ENCODE measurements at places on chromosomes 2 and 18.

DNA sequence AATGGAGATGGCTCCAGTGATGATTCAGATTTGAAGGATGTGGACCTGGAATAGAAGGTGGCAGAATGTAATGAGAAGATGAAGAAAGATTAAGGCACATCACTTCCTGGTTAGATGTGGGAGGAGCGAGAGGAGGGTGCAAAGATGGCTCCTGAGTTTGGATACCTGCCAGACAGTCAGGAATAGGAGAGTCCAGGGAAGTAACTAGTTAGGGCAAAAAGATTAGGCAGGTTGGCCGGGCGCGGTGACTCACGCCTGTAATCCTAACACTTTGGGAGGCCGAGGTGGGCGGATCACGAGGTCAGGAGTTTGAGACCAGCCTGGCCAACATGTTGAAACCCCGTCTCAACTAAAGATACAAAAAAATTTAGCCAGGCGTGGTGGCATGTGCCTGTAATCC, 5.6 kb downstream of the C2orf74 start:
- no peak for DNase-seq

DNA sequence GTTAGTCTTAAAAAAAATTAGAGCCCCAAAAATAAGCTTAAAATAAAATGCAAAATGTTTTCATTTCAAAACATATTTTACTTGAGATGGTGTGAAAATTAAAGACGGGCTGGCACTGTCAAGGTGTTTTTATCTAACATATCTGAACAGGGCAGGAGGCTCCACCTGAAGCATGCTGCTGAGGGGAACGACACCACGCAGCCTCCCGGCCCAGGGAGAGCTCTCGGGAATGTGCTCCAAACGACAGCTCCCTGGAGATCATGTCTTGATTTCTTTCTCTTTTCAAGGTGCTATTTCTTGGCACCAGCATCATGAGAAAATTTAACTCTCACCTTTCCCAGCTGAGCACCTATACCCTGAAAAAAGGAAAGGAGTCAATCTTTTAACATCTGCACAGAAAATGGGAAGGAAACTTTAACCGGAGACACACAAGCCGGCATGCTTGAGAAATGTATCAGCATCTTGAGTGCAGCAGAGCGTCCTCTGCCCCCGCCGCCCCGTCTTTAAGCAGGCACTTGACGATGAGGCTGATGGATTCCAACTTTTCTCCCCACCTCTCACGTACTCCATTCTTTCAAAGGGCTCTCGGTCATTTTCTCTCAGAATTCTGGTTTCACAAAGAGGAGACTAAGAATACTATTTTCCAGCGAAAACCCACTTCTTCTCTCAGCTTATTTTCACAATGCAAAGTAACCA, 56.6 kb downstream of the EIPR1 start:
- no peak for DNase-seq

GRCh38 chr2:29269765-29270109, 154.5 kb downstream of the CLIP4 start:
- DNase-seq, result no peak

GRCh38 chr2:64609227-64609941, 44.3 kb downstream of the SERTAD2 start:
- DNase-seq, result no peak

GRCh38 chr2:7867867-7868266, 814.0 kb upstream of the ID2 start:
- no peak for DNase-seq

DNA sequence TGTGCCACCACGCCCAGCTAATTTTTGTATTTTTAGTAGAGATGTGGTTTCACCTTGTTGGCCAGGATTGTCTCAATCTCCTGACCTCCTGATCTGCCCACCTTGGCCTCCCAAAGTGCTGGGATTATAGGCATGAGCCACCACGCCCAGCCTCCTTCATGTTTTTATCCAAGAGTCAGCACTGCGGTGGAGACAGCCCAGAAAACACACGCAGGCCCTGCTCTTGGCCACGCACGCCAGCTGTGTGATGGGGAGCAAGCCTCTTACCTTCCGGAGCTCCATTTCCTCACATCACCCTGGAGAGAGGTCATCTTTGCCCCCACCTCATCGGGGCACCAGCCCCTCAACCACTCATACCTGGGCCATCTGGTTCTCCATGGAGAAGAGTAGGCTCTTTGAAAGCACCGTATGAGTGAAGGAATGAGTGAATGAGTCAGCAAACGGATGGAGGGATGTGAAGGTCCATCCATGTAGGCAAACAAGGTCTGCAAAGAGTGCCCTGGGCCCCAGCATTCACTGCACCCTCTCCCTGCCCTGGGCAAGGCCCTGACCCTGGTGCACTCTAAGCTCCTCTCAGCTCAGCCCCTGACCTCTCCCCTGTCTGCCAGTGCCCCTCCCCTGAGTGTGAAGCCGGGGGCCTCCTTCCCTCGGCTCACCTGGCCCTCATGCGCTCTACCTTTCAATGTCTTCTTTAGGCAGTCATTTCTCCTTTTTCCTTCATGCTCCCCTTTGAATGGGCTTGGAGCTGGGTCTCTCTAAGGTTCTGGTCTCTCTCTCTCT, 7.4 kb downstream of the GYPC start:
- DNase-seq, result no peak

GRCh38 chr2:185471441-185471840, 267.2 kb upstream of the FSIP2 start:
- DNase-seq, result no peak

DNA sequence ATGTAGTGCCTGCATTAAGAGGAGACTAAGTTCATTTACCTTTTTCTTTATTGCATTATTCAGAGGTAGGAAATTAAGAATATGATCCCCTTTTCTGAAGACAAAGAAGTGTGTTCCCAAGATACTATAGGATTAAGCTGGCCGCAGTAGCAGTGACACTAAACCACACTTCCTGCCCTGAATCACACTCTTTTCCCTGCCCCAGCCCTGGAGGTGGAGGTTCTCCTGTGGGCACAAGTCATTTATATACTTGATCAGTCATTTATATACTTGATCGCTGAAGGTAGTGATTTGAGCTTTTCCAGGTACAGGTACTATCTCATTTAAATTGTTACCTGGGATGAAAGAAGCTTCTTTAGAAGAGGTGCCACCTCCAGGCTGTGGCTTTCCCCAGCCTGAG, 78.6 kb downstream of the ARMC9 start:
- no peak for DNase-seq

- no peak for DNase-seq
Measured at GRCh38 chr2:218471982-218472381, 53.1 kb downstream of the VIL1 start.

DNA sequence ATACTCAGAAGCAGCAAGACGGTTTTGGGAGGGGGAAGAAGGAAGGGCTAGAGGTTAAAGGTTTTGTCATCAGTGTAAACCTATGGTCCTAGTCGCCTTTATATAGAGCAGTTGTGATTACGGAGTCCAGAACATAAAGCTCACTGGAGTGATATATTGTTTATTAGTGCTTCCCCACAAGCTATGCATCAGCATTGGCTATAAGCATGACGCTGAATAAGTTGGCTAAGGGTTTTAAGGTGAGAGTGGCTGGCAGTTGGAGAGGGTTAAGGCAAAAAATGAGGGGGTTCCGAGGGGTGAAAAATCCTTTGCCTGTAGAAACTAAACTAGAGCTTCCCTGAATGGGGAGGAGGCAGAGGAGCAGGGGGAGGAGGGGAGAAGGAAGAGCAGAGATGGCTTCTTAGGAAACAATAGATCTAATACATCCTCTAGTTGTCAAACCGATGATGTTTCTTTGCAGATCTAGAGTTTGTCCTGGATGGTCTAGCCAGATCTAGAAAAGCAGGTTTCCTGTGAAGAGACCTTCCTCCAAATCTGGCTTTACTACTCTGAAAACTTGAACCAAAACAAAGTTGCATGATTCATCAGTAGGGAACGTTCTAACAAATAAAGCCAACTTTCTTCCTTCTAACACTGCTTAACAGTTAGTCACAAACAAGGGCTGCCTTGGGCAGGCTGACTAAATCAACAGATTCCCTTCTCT, 2.5 kb downstream of the KLF7 start:
- no peak for DNase-seq

- DNase-seq, result no peak
Measured at GRCh38 chr18:47391665-47392064, 140.2 kb upstream of the SKOR2 start.

DNA sequence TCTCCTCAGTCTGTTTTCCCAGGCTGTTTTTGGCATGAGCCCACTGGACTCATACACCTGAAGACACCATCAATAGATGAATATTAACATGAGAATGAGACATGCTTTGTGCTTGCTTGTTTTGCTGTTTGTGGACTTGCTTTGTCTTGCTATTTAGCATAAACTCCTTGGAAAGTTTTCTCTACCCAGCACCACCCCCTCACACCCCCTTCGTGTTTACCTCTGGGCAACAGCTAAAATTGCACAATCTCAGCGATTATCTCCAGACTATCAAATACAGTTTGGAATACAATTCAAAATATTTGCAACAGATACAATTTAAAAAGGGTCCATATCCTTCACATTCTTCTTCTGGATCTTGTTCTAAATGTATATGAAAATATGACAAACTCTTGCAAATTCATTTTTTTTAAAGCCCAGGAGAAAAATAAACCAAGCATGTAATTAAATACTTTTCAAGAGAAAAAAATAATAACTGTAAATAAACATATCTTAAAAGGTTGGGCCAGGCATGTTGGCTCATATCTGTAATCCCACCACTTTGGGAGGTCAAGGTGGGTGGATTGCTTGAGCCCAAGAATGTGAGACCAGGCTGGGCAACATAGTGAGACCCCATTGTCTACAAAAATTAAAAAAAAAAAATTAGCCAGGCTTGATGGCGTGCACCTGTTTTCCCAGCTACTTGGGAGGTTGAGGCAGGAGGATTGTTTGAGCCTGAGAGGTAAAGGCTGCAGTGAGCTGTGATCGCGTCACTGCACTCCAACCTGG, 32.3 kb upstream of the PMAIP1 start:
- DNase-seq, result no peak

- no peak for DNase-seq
Measured at GRCh38 chr2:25976983-25977741, 5.1 kb downstream of the KIF3C start.

DNA sequence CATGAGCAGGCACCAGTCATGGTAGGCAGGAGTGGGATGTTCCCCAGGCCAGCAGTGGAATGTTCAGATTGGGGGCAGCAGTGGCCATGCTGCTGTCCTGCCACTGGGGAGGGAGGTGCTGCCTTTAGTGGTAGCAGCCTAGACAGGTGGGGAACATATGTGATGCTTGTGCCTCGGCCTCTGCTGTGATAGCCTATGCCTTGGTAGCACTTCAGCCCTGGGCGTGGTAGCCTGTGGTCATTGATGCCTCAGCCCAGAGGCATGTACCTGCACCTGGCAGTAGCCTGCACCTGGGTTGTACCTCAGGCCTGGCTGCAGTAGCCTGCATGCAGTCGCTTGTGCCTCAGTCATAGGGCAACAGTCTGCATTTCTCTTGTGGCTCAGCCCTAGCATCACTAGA, 7.1 kb downstream of the RFTN2 start:
- DNase-seq, result no peak

DNA sequence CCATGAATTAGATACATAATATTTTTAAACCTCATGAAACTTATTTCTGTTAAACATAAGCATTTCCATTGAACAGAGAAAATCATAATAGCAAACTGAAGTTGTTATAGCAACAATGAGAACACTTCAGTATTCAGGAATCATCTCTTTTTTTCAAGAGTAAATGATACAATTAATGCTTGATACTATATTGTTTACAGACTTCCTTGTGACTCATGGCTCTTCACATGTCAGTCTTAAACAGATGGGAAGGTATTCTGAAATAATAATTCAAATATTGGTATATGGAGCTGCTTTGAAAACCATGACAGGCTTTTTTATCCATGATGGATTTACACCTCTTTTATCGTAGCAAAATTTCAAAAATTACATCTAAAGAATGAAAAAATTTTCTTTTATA, 226.5 kb upstream of the RBMS1 start:
- DNase-seq, result no peak

- DNase-seq, result no peak
Measured at GRCh38 chr2:179302764-179303571, 38.3 kb upstream of the SESTD1 start.

DNA sequence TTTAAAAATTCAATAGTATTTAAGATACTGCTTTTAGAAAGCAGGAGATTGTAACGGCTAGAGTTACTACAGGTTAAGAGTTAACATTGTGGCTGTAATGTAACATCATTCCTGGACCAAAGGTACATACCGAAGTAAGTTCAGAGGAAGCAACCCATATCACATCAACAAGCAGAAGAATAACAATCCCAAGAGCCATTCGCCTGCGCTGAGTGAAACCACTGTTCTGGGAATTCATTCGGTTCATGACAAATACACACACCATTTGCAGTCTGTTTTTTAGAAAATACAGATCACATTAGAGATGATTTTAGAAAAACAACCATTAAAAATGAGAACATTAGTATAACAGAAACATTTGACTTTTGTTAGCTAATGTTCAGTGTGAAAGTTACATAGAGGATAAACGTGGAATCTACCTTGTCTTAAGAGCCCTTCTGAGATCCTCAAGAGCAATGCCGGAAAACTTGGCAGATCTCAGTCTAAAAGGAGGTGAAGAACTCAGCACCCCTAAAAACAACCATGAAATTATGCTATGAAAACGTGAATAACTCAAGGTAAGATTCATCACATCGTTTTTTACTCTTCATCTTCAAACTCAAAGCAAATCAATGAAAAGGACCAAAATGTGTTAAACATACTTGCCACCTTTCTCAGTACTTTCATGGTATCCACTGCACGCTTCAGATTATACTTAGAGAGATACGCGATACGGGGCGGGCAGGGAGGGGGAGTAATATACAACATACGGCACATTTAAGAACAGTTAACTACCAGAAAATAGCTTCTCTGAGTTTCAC, 1.2 kb downstream of the SLC35F5 start:
- no peak for DNase-seq

DNA sequence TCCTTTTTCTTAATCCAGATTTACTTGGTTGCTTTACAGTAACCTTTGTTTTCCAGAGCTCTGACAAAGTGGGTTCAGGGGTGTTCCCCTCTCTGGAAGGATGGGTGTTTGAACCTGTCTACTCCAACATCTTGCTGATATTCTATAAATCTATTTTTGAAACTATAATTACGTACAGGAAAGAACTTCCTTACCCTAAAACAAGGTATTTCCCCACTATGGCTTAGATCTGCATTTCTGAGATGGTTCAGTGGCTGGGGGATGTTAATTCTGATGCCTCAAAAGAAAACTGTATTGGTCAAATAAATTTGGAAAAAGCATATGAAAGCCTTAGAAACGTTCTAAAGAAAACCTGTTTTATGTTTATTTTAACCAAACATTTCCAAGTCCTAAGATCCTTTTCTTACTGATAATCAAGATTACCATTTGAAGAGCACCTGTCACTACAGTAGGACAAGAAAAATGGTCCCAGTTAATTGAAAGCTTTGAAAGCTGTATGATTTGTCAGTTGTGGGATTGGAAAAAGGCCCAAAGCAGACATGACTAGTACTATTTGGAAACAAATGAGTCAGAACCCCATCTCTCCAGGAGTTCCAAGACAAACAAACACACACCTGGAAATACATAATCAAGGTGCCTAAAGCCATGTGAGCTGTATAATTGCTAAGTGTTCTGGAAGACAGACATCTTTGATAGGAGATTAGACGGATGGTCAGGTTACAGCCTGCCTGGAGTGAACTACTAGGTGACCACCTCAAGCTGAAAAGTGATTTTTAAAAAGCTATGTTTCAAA, 57.5 kb downstream of the KDM3A start:
- DNase-seq, result no peak

All from NCI-H2171 (cell line).